ENCODE measurements at places on chromosomes 7 and 10. TPM values are rescaled to one million over a fixed set of nuclear protein-coding genes. Genes with fewer than 3 reads are reported as not detected.

DNA sequence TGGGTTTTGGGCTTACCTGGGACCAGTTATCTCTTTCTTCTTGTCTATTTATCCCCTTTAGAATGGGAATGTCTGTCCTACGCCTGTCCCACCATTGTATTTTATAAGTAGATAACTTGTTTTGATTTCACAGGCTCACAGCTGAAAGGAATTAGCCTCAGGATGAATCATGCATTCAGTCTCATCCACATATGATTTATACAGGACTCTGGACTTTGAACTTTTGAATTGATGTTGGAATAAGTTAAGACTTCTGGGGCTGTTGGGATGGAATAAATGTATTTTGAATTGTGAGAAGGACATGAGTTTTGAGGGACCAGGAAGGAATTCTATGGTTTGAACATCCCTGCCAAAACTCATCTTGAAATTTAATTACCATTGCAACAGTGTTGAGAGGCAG, 112.6 kb downstream of the AMPH start:
- DNase-seq, result no peak

- no peak for DNase-seq
Measured at GRCh38 chr7:113775401-113775800, 143.4 kb downstream of the PPP1R3A start.

GRCh38 chr10:127923646-127924045, 16.7 kb downstream of the PTPRE start:
- DNase-seq, result no peak

TMEM176A gene
- total RNA-seq, result 8.8 TPM

DNA sequence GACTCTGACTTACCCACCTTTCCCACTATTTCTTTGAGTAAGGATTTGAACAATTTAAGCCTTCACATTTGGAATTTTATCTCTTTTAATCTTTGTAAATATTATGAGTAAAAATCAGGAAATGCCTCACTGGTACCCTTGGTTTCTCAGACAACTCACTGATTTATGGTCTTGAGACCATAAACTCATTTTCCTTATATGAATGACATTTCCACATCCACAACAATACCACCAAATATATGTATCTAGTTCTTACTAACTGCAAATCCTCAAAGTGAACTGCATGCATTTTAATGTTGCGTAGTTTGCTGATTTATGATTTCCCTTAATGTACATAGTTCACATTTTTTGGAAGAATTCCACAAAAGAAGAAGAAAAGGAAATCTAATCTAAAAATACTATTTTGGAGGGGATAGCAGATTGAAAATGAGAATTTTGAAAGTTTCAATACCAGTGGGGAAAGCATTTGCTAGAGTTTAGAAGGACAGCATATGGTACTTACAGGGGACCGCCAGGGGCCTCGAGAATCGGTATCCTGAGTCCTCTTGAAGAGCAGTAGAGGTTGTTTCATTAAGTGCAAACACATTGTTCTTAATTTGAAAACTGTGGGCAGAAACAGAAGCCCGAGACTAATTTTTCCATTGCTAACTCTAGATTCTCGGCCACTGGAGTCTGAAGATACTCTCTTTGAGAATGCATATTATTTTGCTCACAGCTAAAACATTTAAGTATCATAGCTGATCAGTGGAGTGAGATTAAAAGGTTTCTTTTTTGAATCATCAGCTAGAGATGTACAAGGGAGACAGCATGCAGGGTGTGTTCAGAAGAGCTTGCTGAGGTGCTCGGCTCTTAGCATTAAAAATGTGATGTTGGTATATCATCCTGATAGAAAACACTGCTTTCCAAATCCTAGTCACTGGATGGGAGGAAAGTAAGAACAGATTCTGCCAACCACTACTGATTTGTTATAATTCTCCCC, 964.0 kb downstream of the GATA3 start:
- DNase-seq, result no peak

PLAU gene
- 29.1 TPM for total RNA-seq

DNA sequence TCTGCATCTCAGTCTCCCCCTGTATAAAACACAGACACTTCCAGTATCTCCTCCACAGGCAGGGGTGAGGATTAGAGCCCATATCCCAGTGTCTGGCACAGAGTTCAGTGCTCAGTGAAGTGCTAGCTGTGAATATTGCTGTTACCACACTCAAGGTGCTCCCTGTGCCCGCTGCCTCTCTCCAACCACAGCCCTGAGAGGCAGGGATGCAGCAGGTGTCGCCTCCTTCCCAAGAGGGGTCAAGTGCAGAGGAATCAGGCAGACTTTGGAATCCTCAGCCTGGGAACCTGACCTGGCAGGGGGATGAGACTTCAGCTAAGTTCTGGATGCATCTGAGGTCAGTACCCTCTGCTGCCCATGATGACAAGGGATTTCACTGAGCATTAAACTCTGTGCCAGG, 163.1 kb downstream of the GFRA1 start:
- DNase-seq, result no peak

SPDYE3 gene
- total RNA-seq, result not detected

DNA sequence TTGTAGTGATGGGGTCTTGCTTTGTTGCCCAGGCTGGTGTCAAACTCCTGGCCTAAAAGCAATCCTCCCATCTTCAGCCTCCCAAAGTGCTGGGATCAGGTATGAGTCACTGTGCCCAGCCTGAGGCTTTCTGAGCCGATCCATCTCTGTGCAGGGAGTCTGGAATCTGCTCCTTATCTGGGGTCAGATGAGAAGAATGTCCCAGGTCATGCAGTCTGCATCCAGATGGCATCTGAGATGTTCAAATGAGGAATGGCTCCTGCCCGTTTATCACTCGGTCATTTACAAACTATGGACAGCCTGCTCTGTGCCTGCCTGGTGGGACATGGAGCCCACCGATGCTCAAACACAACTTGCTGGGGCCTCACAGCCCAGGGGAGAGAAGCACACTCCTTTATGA, 11.1 kb upstream of the SLC18A3 start:
- no peak for DNase-seq

PRSS37 gene
- total RNA-seq, result not detected

HKDC1 gene
- total RNA-seq, result 0.10 TPM

DNA sequence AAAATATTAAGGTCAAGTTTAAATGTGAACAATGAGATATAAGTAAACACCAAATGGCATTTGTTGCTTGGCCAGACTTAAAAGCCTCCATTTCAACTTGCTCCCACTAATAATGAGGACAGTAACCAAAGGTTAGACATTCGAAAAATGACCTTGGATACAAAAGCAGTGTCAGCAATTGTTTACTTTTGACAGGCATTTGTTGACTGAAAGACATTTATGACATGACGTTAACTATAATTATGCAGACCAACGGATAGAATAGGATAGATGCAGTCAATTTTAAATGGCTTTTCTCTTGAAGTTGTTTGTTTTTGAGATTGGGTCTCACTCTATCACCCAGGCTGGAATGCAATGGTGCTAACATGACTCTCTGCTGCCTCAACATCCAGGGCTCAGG, 6.3 kb upstream of the WNT16 start:
- no peak for DNase-seq

PILRA gene
- total RNA-seq, result 3.2 TPM

- no peak for DNase-seq
Measured at GRCh38 chr7:87156709-87157108, 4.5 kb downstream of the DMTF1 start.

DNA sequence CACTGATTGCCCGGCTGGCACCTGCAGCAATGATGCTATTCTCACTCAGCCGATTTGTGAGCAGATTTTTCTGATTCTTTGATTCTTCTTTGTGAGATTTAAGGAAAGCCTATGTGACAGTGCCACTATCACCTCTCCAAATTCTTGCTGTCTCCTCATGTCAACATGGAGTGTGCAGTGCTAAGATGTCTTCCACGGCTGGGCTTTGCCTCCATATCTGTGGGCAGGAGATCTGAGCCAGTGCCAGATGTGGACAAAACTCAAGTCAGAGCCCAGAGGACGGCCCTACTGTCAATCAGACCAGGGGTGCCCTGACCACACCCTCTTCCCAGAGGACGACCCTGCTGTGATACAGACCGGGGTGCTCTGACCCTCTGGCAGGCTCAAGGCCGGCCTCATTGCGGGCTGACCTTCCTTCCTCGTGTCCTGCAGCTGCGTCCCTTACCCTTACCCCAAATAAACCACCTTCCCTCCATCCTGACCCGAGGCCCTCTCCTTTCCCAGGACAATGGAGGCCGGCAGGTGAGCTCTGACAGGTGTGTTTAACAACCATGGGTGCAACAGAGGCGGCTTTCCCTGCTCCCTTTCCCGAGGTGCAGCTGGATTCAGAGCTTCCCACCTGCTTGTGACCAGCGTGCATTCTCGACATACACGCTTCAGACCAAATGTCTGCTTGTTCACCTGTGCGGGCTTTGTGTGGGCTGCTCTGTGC, 221.4 kb downstream of the ADARB2 start:
- no peak for DNase-seq

TRPV6 gene
- 1.8 TPM for total RNA-seq

- no peak for DNase-seq
Measured at GRCh38 chr10:63229161-63229560, 96.0 kb downstream of the NRBF2 start.

DNA sequence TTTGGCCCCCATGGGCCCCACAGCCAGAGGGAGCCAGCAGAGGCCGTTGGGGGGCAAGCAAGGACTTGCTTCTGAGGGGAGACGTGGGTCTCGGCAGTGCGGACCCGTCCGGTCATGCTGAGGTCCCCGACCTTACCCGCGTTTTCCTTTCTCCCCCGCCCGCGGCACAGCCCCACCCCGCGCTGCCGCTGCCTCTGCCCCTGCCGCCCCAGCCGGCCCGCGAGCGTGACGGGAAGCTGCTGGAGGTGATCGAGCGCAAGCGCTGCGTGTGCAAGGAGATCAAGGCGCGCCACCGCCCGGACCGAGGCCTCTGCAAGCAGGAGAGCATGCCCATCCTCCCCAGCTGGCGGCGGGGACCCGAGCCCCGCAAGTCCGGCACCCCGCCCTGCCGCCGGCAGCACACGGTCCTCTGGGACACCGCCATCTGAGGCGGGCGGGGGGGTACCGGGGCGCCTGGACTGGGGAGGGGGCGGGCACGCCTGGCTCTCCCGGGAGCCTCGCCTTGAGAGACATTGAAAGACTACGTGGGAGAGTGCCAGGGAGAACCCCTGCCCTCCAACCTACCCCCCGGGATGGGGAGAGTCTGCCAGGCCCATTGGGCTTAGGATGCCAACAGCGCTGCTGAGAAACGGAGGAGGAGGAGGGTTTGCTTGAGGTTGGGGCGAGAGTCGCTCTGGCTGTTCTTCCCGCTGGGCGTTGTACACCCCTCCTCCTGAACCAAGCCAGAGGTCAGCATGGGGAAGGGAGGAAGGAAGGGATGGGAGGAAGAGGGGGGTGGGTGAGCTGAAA, 9.9 kb downstream of the NYAP1 start:
- no peak for DNase-seq

DNA sequence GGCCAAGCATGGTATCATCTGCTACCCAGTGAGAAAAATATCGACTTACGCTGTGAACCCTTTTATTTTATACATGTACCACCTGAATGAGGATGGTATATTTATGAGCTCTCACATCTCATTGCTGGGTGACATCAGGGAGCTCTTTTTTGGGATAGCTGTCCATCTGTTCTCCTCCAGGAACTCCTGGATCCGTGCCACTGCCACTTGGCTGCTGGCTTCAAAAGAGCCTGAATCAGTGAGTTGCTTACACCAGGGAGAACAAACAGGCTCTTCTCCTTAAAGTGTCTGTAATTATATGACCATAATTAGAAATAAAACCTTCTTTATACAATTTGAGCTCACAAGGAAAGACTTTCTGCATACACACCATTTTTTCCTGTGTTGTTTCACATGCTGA, 106.2 kb downstream of the KAT6B start:
- DNase-seq, result no peak

DNA sequence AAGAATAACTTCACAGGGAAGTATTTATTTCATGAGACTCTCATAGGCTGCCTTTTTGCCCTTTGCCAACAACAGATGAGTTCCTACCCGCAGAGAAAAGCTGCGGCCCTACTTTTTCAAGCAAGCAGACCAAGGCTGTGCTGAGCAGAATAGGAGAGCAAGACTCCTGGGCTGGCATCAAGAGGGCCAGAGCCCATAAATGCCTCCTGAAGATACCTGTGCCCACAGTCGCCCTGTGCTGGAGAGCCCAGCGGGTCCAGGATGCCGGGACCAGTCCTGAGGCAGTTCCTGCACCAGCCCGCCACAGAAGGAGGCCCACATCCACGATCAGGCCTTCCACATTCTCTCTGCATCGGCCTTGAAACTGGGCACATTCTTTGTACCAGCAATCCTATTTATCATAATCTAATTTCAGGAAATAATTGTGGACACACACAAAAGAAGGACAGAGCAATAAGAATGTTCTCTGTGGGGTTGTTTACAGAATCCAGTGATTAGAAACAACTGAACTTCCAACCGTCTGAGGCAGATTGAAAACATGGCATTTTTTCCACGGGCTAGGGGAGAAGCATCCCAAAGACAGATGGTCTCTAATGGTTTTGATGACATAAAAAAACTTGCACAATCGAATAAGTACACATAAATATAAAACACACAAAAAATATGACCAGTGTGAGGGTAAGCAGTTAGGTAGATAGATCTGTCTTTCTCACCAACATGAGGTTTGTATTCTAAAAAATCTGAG, 95.6 kb downstream of the CPXM2 start:
- DNase-seq, result no peak

DNA sequence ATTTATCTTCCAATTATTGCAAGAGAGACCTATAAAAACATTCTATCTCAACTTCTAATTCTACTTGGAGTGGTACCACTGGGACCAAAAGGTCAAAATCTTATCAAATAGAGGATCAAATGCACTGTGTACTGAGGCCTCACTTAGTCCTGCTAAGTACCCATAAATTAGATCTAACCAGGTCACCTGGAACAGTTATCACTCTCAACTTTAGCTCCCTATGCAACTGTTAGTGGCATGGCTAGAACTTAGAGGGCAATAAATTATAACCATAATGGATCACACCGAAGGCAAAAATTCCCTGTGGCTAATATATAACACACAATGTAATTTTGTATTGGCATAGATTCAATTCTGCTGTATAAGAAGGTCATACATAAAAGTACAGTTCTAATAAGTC, 428.9 kb downstream of the PCDH15 start:
- no peak for DNase-seq

- no peak for DNase-seq
Measured at GRCh38 chr7:74103219-74103772, 19.7 kb downstream of the LIMK1 start.

GFRA1 gene
- total RNA-seq, result 49.8 TPM

- DNase-seq, result no peak
Measured at GRCh38 chr7:28163949-28164348, 16.6 kb downstream of the JAZF1 start.

LLCFC1 gene
- total RNA-seq, result not detected

DNA sequence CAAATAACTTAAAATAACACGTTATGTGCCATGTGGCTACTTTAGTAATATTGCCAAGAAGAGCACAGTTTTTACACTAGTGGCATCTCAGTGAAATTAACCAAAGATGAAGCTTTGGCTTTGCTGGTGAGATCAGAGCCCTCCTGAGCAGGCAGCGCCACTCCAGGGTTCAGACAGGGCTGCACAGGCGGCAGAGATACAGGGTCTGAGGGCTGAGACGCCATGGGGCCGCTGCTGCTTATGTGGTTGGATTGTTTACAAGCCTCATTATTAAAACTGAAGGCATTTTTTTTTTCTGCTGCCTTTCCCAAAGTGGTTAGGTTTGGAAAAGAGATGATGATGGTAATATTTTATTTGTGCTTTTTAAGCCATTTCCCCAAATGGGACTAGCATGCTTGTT, 68.8 kb upstream of the DNAJB6 start:
- no peak for DNase-seq
